ENCODE measurements at places on chromosomes 12 and 14.

DNA sequence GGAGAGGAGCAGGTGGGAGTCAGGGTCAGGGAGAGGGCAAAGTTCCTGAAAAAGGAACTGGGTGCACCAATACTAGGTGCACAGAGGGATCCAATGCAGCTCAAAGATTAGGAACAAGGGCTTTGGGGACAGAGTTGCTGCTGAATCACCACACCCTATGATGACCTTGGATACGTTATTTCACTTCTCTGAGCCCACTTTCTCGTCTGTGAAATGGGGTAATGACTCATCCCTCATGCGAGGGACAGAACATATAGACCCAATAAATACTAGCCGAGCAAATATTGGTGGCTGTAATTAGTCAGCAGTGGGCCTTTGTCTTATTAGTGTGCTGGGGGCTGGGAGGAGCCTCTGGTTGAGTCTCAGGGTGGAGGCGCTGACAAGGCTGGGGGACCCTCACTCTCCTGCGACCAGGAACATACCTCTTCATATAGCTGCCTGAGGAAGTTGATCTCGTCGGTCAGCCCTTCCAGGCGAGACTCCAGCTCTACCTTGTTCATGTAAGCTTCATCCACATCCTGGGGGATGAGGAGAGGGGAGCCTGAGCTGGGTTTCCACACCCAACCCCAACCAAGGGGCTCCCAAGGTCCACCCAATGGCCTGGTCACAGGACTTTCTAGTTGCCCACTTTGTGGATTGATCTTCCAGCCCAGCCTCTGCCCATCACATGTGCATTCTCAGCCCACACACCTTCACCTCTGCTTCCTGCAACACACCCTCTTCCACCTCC lies 4.5 kb downstream of the KRT8 start:
- DNase-seq = no peak

DNA sequence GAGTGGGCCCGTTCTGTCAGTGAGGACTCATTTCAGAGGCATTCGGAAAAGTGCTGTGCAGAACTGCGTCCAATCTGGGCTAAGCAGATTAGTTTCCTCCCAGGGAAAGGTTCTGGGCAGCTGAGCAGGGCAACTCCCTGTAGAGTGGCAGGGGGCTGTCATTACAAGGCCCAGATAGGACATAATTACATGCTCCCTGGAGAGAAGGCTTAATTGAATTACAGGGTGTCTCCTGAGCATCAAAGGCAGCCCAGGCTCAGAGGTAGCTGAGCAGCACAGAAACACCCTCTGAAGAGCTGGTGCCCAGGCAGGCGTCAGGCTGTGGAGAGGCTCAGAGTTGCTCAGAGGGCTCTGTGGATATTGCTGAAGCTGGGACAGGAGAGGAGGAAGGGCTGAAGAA lies 36.0 kb downstream of the SLC8A3 start:
- DNase-seq = no peak

GRCh38 chr12:3119192-3119755 lies 42.1 kb downstream of the TSPAN9 start:
- no peak for DNase-seq

- DNase-seq = no peak
These were observed 11.5 kb upstream of the TDRD9 start for GRCh38 chr14:103916636-103917262.

DNA sequence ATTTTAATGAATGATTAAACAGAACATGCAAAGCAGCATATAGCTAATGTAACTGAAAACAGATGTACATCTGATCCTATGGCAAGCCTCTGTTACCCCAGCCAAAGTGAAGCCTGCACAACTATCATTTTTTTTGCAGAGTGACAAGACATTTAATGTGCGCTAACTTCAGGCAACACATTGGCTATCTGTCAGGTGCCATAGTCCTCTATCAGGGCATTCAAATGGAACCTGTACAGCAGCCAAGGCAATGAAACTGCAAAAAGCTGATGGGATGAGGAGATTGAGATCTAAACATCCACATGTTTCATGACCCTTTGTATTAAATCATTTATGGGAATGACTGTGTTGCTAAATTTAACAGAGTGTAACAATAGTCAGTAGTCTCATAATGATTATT lies 1088.5 kb upstream of the TMEM132C start:
- DNase-seq = no peak

DNA sequence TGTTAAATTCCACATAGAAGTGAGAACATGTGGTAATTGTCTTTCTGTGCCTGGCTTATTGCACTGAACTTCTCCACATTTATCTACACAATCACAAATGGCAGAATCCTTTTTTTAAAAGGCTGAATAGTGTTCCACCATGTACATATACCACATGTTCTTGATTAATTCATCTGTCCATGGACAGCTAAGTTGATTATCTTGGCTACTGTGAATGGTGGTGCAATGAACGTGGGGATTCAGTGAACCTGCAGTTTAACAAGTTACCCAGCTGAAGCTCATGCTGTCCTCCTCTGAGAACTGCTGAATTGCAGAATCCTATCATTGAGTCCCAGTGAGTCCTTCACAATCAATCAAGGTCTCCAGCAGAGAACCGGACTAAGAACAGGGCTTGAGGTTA lies 74.9 kb downstream of the TBK1 start:
- no peak for DNase-seq

Measured in GOT3 (cell line).